Stimulated activated CD4-positive, alpha-beta T cell treated with anti-CD3 and anti-CD28 coated beads, TNF-alpha, amount 100 ng/mL, for 48 hours (primary cell): ENCODE measurements at places on chromosomes 3 and 15.

GRCh38 chr15:56759450-56759845 lies 26.1 kb upstream of the ZNF280D start:
- DNase-seq: no peak

- DNase-seq: no peak
Measured at GRCh38 chr15:92891533-92892200, 8.5 kb upstream of the CHD2 start.

DNA sequence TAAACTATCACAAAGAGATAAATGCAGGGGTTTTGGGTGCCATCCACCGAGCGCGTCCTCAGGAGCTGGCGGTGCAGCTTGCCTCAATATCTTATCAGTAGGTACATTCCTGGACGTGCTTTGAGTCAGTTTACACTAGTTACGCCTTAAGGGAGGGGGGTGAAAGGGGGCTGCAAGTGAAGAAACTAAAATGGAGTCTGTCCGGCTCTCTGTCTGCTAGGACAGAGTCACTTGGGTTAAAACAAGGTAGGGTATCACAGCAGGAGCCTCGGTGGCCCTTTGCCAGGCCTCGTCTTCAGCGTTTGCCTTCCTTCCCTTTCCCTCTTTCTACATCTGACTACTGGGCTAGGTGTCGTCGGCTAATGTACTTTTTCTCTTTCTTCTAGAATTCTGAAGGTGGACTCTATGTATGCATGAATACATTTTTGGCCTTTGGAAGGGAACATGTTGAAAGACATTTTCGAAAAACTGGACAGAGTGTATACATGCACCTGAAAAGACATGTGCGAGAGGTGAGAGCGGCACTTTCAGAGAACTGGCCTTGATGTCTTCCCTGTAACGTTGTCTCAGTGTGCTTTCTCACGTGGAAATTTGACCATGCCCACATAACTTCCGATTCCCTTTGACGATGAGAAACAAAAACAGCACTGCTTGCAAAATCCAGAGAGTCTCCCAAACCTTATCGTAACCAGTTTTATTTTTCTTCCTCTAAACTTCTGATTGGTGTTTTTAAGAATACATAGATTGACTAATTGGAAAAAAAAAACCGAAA lies 28.8 kb downstream of the USP13 start:
- DNase-seq: no peak

GRCh38 chr3:25362118-25362517 lies 65.9 kb upstream of the RARB start:
- no peak for DNase-seq

DNA sequence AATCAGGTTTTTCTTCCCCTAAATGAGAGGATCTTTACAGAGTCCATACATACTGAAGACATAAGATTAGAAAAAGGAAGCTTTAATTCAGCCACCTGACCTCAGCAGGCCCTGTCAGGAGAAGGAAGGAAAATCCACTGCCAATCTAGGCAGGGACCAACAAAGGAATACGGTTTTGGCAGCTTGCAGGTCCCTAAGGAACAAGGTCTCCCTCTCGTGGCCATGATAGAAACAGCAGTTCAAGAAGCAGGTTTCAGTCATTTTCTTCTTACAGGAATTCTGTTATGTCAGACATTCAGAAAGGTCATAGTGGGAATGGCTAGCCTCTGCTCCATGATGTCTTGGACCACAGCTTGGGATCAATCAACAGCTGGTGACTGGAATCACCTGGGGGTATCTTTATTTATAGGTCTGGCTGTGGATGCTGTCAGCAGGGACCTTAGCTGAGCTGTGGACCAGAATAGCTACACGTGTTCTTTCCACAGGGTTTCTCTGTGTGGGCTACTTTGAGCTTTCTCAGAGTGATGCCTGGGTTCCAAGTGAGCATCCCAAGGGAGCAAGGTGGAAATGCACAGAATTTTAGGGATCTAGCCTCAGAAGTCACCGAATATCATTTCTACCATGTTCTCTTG lies 9.4 kb upstream of the CMSS1 start:
- peak; percentile 22 for DNase-seq

DNA sequence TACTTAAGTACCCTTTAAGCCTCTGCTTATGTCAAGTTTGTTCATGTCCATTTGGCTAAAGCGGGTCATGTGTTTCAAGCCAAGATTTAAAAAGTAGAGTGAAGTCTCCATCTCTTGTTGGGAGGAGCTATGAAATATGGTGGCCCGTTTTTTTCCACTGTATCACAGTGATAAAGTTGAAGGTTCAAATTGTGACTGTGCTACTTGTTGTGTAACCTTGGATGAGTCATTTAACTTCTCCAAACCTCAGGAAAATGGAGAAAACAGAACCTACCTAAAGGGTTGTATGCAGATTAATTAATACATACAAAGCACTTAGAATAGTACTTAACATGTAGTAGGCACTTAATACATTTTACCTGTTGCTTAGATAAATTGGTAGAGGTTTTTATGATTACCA lies 43.4 kb downstream of the SNAPC5 start:
- no peak for DNase-seq

GRCh38 chr3:138493804-138494606 lies 59.6 kb downstream of the ESYT3 start:
- no peak for DNase-seq

DNA sequence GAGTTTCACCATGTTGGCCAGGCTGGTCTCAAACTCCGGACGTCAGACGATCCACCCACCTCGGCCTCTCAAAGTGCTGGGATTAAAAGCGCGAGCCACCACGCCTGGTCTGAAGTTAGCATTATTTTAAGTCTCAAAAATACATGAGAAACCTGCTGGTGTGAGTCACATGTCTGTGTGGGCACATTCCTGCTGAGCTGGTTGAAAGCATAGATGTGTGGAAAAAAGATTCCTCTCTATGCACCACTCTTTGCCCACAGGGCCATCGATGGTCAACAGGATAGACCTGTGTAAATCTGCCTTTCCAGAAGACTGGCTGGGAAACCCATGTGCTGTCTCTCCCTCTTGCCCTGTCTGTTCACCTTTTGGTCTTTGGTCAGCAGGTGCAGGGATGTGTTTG lies 63.5 kb downstream of the CHRD start:
- no peak for DNase-seq

GRCh38 chr15:68817304-68818065 lies 3.2 kb downstream of the ANP32A start:
- DNase-seq: peak; percentile 55

DNA sequence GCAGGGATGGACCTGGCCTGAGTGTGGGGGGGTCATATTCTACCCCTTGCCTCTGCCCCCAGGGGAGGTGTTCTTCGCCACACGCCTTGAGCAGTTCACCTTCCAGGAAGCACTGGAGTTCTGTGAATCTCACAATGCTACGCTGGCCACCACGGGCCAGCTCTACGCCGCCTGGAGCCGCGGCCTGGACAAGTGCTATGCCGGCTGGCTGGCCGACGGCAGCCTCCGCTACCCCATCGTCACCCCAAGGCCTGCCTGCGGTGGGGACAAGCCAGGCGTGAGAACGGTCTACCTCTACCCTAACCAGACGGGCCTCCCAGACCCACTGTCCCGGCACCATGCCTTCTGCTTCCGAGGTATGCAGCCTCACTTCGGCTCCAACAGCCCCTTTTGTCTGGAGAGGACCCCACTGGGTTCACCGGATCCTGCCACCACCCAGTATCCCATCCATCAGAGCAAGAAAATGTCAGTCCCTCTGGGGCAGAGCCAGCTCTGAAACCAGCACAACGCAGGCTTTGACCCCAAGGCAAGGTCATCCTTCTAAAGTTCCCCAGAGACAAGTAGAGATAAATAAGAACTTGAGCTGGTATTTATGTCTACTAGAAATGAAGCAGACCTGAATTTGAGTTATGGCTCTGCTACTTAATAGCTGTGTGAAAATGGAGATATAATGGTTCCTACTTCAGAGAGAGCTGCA lies 45.8 kb downstream of the HAPLN3 start:
- no peak for DNase-seq

- DNase-seq: no peak
Measured at GRCh38 chr3:174243171-174243570, 616.0 kb upstream of the NAALADL2 start.

- peak; percentile 48 for DNase-seq
Measured at GRCh38 chr15:75727851-75728715, 15.4 kb upstream of the CSPG4 start.

- no peak for DNase-seq
Measured at GRCh38 chr15:68349151-68349550, 71.6 kb downstream of the FEM1B start.

- DNase-seq: no peak
Measured at GRCh38 chr15:92029767-92030166, 176.3 kb downstream of the SLCO3A1 start.

DNA sequence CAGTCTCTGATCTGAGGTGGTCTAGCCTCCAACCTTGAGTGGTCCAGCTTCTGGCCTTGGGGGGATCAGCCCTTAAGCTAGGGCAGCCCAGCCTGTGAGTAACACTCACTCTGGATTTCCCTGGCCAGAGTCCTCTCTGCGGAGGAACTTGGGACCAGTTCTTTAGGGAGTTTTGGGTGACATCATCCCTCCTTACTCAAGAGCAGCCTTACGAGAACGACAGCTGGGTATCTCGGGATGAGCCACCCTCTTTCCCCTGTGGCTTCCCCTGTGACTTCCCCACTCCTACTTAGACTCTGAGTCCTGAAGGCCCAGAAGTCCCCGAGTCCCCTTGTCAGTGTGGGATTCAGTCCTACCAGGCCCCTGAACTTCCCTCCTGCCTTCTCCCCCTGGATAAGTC lies 10.2 kb upstream of the PLXND1 start:
- no peak for DNase-seq

DNA sequence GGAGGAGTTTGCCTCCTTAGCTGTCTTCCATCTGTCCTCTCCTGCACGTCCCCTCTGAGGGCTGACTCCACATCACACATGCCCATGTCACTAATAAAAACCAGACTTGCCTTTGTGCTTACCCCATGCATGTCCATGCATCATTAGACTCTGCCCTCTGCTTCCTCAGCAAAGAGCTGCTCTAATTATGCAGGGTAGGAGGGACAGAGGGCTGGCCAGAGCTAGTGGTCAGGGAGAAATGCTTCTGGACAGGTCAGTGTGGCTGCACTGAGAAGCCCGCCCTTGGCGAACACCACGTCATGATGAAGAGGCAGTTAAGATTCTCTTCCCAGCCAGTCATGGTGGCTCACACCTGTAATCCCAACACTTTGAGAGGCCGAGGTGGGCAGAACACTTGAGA lies 8.9 kb downstream of the CA12 start:
- no peak for DNase-seq

- DNase-seq: no peak
Measured at GRCh38 chr15:100121285-100121684, 220.5 kb downstream of the ADAMTS17 start.

DNA sequence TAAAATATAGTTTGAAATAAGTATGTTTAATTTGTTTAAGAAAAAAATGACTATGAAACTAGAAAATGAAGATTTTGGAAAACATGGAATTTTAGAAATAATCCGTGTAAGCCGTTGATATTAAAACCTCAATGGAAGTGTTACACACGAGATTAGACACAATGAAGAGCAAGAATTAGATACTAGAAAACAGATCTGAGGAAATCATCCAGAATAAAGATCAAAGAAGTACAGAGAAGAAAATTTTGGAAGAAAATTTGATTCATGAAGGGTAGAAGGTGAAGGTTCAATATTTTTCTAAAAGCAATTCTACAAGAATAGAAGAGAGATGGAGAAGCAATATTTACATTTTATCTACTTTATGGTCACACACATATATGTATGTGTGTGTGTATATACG lies 52.5 kb upstream of the SATB1 start:
- no peak for DNase-seq

- no peak for DNase-seq
Measured at GRCh38 chr15:42286445-42287029, 13.3 kb upstream of the TMEM87A start.

DNA sequence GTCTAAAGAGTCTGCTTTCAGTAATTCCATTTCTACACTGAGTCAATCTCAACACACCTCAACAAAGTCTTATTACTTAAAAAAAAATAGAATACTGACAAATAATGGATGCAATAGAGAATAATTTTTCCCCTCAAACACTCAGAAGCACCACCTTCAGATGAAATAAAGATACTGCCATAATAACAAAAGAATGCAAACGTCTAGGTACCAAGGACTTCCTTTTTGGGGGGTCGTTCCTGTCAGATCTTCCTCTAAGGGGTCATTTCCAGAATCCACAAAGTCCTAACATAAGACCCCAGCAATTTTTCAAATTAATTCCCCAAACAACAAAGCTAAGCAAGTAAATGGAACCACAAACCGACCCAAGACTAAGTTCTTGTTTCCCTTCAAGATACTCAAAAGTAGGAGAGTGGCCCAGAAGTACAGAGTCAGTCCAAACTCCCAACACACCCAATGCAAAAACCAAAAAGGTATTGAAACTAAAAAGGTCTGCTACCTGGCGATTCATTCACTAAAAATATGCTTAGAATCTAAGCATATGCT lies 1.3 kb downstream of the RYK start:
- DNase-seq: no peak

- no peak for DNase-seq
Measured at GRCh38 chr3:155886915-155887314, 16.5 kb downstream of the GMPS start.

GRCh38 chr3:98977520-98977919 lies 76.0 kb upstream of the DCBLD2 start:
- DNase-seq: no peak

GRCh38 chr3:146277953-146278631 lies 27.2 kb upstream of the PLSCR4 start:
- DNase-seq: no peak

DNA sequence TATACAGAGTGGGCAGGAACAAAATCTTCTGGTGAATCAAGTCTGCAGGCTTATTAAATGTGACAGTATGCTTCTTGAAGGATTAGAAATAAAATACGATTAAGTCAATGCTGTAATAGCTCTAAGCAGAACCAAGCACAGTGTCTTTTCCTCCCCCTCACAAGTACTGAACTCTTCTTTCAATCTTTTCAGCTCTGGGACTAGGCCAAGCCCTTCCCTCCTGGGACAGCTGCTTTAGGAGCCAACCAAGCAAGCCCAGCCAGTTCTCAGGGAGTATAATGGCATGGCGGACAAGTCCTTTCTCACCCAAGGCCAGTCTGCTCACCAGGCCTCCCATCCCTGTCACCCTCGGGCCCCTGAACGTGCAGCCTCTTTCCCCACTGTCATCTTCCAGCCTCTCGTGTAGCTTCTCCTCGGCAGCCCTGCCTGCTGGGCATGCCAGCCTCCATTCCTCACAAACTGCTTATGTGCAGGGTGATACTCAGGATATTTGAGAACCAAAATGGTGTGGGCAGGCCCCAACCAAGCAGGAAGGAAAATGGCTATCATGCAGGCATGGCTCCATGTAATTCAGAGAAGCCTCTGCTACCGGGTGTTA lies 8.4 kb upstream of the PPP1R2 start:
- no peak for DNase-seq

DNA sequence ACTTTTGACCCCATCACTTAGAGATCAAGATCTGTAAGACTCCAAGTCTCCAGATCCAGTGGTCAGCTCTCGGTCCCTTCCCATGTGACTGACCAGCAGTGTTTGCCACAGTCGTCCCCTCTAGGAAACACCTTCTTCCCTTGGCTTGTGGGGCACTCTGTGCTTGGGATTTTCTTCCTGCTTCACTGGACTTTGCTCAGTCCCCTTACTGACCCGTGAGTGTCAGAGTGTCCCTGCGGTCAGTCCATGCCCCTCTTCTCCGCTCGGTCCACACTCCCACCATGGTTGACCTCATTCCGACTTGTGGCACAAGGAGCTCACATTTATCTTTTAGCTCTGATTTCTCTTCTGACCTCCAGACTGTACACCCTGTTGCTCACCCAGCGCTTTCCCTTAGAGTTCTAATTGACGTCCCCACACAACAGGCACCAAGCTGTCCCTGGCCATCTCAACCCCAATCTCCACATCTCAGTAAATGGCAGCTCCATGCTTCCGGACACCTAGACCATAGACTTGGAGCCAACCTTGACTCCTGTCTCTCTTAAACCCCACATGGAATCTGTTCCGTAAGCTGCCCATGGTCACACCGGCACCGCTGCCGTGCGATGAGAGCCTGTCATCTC lies 67.9 kb downstream of the APBA2 start:
- no peak for DNase-seq
